NCI-H1048 (cell line): ENCODE measurements at places on chromosomes 16 and 17.

DNA sequence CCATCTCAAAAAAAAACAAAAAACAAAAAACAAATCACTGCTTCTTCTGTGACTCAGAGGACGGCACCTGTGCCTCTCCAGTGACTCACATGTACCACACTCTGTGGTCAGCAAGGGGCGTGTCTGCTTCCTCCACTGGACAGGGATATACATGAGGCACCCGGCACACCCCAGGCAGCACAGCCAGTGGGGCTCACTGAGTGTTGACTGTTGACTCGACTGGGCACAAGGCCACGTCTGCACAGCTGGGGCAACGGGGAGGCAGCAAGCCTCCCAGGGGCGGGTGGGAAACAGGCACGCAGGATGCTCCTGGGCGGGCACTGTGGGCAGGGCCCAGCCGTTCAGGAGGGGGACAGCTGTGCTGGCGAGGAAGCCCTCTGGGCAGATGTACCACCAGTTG, 64.1 kb downstream of the TIMM22 start:
- no peak for DNase-seq

GRCh38 chr17:30332057-30332542, 1.8 kb downstream of the TMIGD1 start:
- DNase-seq, result no peak

DNA sequence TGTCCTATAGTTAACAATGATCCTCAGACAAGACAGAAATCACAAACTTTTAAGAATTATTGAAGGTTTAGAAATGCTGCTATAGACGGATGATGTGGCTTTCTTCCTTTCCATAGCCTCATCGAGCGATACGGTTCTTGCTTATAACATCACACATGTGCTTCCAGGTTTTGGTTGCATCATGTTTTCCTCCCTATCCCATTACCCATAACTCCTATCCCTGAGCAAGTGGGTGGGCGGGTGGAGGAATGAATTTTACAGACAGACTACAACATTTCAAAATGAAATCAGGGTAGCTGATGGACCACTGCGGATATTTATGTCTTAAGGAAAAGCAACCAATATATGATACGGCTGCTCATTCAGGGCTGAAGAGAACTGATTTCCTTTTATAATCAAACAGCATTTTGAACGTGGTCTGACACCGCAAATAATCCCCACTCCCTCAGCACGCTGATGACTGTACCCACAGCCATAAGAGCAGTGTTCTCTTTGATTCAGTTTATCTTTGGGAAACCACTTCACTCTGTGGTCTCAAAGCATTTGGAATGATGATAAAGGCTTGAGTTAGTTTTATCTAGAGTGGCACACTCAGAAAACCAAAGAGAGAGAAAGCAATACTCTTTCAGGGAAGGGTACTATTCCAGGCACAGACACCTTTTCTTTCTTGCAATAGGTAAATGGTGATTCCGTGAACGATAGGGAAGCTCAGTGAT, 4.6 kb upstream of the AKTIP start:
- no peak for DNase-seq

GRCh38 chr17:8835631-8836364, 31.7 kb downstream of the PIK3R6 start:
- DNase-seq, result no peak

DNA sequence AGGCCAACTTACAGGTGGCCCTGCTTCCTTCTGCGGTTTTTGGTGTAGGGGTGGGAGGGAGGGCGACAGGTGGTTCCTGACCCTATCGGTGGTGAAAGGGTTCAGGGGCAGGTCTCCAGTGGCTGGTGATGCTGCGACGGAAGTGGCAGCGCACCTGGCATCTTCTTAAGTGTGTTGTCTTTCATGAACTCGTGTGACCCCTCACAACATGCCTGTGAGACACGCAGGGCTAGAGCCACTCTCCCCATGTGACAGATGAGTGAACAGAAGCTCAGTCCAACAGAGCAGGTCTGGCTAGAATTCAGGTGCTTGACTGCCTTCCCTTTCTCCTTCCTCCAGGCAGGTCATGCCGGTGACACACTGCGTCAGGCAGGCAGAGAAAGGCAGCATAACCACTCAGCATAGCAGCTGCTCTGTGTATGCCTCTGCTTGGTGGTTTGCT, 8.0 kb downstream of the TNFAIP1 start:
- no peak for DNase-seq

GRCh38 chr16:87838643-87839541, 30.4 kb downstream of the SLC7A5 start:
- DNase-seq, result no peak

GRCh38 chr17:50205963-50206505, 4.6 kb upstream of the COL1A1 start:
- no peak for DNase-seq

DNA sequence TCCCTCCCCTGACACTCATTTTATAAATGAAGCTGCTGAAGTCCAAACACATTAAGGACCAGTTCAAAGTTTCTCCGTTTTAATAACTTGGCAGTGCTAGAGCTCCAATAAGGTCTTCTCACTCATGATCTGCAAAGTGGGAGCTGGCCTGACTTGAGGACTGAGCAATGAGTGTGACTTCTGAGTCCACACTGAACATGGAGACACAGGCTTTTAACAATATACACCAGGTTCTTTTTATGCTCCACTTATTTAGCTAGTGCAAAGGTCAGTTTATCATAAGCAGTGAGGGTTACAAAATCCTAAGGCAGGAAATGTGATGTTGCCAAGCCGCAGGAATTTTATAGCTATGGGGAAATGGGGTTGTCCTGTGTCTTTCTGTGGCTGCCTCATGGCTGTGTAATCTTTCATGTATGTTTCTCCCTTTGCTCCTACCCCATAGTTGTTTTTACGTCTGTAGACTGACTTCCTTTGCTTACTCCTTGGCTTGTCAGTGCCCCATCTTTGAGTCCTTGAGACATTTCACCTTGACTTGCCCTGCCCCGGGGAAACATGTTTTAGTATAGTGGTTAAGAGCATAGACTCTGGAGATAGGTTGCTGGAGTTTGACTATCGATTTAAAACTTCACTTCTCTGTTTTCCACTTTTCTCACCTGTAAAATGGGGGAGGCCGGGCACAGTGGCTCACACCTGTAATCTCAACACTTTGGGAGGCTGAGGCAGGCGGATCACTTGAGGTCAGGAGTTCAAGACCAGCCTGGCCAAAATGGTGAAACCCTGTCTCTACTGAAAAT, 12.2 kb upstream of the MMD start:
- DNase-seq, result no peak

GRCh38 chr16:85055493-85056210, 28.1 kb downstream of the KIAA0513 start:
- no peak for DNase-seq

GRCh38 chr17:78411241-78411857, 32.9 kb downstream of the PGS1 start:
- DNase-seq, result no peak

- no peak for DNase-seq
Measured at GRCh38 chr17:82441691-82442487, 8.7 kb downstream of the CYBC1 start.

DNA sequence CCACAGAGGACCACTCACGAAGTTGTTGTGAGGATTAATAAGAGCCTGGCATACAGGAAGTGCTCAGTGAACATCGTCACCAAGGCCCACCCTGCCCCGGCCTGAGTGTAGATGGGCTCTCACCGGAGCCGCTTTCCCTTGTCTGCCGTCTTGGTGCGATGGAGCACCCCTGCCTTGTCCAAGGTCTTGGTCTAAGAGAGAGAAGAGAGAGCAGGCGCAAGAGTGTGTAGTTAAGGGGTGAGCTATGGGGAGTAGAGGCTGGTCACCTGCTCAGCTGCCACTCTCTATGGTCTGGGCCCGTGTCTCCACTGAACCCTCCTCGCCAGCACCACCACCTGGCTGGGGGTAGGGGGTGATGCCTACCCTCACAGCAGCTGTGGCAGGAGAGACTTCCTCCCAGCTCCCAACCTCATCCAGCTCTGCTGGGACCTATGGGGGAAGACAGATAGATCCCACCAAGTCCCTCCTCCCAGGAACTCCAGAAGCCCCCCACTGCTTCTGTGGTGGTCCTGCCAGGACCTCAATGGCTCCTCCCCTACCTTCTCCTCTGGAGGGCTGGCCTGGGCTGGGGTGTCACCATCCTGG, 28.7 kb downstream of the ARHGAP27 start:
- no peak for DNase-seq

DNA sequence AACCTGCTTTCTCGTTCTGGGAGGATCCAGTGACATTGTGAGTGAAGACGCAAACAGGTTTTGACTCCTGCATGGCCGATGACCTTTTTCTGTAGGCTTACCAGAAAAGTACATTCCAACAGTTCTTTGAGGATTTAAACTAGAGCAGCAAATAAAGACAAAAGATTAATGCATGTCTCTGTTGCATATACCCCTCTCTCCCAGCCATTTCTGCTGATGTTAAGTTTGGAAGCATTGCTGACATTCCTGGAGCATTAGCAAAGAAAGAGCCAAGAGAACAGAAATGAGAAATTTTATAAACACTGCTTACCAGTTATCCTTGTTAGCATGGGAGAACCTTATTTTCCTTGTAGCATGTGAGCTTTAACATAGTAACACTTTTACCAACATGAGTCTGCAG, 49.3 kb downstream of the SIAH1 start:
- no peak for DNase-seq

- DNase-seq, result no peak
Measured at GRCh38 chr17:42879596-42879985, 21.0 kb upstream of the G6PC1 start.

DNA sequence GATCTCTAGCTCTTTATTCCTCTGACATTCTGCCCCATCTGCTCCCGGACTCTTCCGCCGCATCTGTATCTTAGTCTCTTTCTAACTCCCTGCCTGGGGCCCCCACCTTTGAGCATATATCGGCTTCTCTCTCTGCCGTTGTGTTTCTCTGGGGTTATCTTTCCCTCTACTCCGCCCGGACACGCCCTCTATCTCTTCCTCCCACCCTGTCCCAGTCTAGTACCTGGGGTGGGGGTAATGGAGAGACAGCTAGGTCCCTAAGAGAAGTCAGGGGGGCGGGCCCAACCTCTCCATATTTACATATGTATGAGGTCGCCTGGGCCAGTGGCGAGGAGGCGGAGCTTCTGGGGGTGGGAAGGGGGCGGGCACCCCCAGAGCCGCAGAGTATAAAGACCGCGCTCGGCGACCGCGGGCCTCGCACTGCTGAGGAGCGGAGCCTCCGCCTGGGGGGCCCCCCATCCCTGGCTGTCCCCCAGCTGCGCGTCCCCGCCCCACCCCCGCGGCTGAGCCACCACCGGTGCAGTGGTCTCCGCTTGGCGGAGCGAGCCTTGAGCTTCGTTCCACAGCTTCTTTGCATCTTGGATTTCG, at the start of gene ATP1B2:
TSS of gene ATP1B2 (plus strand) at position 418 of the 588 bp plus-strand sequence. CDS start 593 bp downstream, outside the sequence.
- peak; percentile 57 for DNase-seq

DNA sequence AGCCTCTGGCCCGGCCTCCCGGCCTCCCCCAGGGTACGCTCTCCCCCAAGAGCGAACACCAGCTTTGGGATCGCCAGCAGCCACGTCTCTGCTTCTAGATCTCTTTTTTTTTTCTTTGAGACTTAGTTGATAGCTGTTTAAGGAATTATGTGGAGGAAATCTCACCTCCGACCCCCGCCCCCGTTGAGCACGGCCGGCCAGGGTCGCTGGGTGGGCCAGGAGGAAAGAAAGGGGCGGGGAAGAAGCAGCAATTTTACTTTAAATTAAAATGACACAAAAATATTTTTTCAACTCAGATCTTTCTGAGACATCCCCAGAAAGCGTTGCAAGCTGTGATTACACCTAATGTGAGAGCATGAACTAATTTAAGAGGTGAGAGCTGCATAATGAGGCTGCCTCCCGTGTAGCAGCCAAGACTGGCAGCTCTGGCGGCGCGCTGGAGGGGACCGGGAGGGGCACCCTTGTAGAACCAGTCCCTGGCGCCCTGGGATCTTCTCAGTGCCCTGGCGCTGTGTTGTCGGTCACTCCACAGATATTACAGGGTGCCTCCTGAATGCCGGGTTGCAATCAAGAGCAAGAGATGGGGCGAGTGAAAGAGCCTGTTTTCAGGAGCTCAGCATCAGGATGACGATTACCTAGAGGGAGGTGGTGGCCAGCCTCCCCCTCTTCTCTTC, 1.9 kb upstream of the CBLN1 start:
- no peak for DNase-seq

DNA sequence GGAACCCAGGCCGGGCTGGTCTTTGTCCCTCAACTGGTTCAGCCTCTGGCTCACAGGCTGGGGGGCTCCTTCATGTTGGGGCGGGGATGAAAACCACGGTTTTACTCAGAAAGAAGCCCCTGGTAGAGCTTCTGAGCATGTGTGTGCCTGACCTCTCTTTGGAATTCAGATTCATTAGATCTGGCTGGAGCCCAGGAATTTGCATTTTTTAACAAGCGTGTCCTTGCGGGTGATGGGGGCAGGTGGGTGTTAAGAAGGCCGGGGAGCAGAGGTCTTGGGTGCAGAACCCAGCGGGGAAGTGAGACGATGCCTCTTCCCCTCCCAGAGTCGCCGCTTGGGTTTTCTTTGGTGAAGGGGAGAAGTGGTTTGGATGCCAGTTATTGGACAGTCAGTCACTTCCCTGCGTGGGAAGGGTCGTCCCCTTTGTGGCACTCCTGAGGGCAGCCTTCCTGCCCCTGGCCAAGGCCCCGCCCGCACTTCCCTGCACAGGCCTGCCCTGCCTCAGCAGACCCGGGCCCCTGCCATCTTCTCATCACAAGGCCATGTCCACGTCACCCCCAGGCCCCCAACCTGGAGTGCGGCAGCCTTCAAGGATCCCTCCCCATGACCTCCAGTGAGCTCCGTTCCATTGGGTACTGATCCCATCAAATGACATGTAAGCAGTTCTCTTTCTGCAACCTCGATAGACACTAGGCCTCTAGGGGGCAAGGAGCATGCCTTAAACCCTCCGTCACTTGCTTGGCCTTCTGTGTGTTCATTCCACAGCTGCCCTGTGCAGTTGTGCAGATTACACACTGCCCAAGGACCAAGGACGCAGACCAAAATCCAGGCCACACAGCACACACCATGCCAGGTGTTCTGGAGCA, 177.7 kb upstream of the CIBAR2 start:
- DNase-seq, result no peak

DNA sequence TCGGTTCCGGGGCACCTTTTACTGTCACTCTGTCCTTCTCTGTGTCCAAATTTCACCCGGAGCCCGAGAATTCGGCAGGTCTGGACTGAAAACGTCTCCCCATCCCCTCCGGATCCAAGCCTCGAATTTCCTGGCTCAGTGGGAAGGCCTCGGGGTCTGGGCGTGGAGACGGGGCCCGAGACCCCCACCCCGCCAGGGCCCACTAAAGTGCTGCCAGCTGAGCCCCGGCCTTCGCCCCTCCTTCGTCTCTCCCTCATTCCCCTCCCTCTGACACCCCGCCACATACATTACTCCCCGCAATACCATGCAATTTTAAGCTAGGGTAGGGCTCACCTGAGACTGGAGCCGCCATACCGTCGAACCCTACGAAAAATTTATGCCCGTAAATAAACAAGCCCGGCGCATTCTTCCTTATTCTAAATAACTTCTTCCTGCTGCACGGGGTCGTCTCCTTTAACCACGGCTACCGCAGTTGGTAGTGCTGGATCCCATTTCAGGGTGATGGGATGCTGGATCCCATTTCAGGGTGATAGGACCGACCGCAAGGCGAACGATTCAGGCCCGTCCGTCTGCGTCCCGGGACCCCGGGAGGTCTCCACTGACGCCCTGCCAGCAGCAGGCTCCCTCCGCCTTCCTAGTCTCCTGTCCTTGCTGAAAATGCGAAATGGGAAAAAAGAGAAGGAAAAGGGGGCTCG, 4.4 kb upstream of the OR1F1 start:
- DNase-seq, result no peak
